H1 (cell line): ENCODE measurements at places on chromosomes 1 and 21.

- DNase-seq: no peak
These were observed 4.5 kb upstream of the EXTL1 start for GRCh38 chr1:26016953-26017545.

GRCh38 chr1:229781453-229781852 is 155.4 kb downstream of the URB2 start:
- DNase-seq: no peak

DNA sequence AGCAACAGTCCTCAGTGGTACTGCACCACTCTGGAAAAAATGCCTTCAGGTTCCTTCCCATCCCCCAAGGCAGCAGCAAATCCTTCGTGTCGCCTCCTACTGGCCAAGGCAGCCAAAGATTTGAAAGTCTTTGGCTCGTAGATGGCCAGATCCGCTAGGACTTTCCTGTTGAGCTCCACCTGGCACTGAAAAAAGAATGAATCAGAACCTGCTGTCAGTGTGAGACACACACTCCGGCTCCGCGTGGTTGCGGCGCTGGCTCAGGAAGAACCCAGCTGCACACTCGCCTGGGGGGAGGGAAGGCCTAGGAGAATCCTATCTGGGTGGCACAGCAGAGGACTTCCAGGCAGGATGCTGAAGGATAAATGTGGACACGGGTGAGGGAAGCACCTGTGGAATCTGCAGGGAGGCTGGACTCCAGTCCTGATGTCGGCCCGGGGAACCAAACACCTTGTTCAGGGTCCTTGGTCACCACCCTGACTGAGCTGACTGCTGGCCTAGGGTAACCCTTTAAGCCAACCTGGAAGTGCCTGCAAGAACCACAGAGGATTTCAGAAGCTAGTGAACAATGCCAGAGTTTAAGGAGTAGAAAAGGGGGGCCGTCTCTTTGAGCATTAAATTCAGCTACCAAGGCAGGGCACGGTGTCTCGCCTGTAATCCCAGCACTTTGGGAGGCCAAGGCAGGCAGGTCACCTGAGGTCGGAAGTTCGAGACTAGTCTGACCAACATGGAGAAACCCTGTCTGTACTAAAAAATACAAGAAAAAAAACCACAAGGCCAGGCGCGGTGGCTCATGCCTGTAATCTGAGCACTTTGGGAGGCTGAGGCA is 3.2 kb upstream of the CCNL2 start:
- DNase-seq: peak; percentile 77

GRCh38 chr1:212916481-212917133 is 33.7 kb upstream of the VASH2 start:
- no peak for DNase-seq

GRCh38 chr1:12316331-12316730 is 86.5 kb downstream of the VPS13D start:
- no peak for DNase-seq

DNA sequence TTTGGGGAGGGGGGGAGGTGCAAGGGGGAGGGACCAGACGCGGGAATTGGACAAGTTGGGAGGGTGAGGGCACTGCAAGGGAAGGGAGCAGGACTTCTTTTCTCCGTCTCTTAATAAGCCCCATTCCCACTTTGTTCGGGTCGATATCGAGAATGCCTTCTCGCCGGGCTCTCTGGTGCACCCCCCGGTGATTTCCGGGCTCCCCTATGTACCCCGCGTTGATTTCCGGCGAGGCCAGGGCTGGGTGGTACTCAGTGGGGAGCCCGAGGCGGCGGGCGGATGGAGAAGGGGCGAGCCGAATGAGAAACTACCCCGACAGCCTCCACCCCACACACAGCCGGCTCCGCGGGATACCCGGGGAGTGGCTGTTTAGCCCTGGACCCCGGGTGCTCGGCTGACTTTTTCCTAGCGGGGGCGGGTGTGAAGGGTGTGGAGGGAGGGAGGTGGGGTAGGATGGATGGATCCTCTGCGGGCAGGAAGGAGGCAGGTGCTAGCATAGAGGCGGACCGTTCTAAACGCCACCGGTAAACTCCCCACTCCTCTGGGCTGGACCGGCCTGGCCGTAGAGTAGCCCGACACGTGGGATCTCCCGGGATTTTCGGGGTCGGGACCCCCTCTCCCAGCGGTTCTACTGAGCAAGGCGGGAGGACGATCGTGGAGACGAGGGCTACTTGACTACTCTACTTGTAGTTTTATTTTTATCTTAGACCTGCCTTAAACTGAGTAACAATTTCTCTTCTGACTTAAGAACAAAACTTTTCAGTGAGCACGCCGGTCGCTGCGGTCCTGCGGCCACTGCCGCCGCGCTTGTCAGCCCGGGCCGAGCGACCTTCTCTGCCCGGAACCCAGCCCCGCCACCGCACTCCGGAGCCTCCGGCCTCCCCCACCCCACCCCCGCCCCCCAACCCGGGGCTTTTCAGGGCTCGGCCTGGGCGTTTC is 1.0 kb downstream of the RNF220 start:
- no peak for DNase-seq

DNA sequence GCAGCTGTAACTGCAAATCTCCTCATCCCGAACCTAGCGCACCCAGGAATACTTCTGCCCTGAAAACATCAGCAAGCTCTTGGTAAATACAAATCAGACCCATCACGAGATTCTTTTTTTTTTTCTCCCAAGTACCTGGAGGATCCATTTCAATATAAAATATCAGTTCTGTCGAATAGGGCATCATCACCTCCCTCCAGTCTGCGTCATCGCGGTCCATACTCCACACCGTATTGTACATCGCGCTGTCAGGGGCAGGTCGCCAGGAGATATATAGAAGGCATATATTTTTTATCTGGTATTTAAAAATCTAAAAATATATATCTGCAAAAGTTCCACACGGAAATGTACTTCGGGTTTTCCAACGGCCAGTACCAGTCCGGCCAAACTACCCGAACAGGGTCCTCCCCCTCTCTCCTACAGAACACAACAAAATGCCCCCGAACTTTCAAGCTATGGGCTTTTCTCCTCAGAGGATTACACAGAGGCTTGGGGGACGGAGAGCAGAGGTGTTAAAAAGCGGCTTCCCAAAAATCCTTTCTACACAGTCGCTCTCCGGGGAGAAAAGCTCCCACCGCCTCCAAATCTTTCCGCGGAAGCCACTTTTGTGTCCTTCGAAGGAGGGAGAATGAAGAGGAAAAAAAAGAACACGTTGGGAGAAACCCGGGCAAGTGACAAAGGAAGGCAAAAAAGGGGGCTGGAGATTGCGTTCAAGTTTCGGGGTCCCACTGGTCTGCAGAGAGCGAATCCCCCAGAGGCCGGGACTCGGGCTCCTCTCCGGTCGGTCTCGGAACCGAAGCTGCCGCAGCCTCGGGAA is 509 bp downstream of the PIK3R3 start:
- DNase-seq: no peak

DNA sequence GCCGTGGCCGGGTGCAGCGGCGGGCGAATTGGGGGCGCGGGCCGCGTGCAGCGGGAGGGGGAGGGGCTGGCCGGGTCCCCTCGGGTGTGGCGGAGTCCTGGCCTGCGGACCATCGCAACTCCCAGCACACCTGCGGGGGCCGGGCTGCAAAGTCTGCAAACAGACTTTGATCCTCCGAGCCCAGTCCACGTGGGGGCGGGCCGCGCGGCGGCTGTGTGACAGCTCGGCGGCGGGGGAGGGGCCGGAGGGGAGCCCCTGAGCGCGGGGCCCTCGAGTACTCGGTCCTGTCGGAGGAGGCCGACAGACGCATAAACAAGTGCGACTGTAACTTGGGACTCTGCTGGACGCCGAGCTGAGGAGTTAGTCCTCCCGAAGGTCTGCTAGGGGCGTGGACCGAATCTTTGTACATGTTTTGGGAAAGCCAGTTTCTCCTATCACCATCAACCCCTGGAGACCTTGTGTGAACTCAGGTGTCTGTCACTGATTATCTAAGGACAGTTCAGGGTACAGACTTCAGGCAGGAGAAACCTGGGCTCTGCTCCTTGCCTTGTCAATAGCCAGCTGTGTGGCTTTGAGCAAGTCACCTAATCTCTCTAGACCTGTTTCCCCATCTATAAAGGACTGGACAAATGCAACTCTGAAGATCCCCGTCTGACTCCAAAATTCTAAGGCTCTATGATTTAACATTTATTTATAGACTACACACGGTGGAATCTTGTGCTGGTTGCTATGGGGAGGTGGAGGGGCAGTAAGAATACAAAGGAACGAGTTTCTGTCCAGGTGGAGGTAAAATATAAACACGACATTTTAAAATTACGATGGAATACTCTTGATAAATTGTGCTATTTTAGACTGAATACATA is 710 bp upstream of the SLC30A1 start:
- peak; percentile 21 for DNase-seq

- no peak for DNase-seq
These were observed 19.9 kb downstream of the SGIP1 start for GRCh38 chr1:66553846-66554245.

- no peak for DNase-seq
These were observed 4.9 kb upstream of the S100A8 start for GRCh38 chr1:153395776-153396175.

- DNase-seq: no peak
These were observed 27.1 kb upstream of the SNX27 start for GRCh38 chr1:151584780-151585179.

GRCh38 chr1:18701183-18701582 is 70.5 kb downstream of the PAX7 start:
- no peak for DNase-seq

DNA sequence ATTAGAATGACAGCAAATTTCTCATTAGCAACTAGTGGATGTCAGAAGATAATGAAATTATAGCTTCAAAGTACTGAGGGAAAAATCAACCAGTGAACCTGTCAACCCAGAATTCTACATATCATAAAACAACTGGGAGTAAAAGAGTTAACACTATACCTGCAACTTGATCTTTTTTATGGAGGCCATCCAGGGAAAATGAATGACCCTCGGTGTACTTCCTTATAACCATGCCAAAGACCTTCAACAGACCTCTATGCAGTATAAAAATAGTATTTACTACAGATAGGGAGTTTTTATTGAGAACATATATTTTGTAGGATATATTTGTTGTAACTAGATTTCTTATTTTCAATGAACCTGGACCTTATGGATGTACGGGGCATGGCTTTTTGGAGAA is 392.5 kb upstream of the ZRANB2 start:
- no peak for DNase-seq

DNA sequence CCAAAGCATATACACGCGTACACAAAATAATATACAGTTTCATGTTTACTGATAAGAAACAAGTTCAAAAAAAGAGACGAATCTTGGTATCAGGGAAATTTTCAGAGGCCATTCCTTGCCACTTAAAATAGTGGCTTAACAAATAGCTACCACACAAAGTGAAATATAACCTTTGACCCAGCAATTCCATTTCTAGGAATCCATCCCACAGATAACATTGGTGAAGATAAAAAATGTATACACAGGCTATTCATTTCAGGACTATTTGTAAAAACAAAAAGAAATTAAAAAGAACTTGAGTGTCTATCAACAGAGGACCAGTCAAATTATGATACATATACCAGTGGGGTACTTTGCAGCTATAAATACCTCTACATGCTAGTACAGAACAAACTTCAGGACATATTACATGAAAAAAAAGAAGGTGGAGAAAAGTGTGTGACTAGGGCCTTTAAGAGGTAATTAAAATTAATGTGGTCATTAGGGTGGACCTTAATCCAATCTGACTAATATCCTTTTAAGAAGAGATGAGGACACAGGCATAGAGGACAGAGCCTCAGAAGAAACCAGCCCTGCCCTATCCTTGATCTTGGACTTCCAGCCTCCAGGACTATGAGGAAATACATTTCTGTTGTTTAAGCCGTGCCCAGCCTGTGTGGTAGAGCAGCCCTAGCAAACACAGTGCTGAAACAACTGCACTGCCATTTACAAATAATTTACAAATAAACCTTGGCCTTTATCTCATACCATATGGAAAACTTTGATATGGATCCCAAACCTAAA is 7.8 kb downstream of the UBE2G2 start:
- no peak for DNase-seq

GRCh38 chr1:64834734-64835133 is 89.9 kb downstream of the RAVER2 start:
- no peak for DNase-seq

DNA sequence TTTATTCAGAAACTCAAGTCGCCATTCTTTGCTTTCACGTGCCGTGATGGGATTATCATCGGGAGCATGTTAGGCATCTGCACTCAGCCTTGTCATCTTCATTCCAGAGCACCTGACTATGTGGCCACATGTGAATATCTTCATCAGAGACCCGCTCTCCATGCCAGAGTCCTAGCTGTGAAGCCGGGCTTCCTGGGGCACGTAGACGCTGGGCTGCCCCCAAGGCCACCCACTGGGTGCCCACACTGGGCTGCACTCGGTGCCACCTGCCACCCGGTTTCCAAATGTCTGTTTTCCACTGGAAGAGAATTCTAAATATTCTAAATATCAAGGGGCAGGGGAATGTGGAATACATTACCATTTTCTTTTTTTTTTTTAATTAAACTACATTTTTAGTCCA is 43.8 kb downstream of the SLC37A1 start:
- no peak for DNase-seq

GRCh38 chr1:230398856-230399255 is 27.3 kb downstream of the PGBD5 start:
- DNase-seq: no peak

DNA sequence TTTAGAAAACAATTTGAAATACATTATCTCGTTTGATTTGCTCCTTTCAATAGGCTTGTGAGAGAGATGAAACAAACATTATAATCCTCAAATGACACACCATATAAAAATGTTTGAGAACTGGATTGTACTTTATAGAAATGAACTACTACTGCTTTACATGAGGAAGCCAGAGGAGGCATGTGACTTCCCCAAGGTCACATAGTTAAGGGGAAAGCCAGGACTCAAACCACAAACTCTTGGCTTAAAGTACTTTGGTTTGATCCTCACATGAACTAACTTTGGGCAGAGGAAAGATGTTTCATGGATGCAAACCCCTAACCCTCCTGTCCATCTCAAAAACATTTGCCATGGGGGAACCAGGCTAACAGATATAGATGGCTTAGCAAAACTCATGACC is 4.7 kb downstream of the ARHGEF11 start:
- DNase-seq: no peak

GRCh38 chr1:53583021-53583867 is 124.0 kb downstream of the DMRTB1 start:
- DNase-seq: no peak

DNA sequence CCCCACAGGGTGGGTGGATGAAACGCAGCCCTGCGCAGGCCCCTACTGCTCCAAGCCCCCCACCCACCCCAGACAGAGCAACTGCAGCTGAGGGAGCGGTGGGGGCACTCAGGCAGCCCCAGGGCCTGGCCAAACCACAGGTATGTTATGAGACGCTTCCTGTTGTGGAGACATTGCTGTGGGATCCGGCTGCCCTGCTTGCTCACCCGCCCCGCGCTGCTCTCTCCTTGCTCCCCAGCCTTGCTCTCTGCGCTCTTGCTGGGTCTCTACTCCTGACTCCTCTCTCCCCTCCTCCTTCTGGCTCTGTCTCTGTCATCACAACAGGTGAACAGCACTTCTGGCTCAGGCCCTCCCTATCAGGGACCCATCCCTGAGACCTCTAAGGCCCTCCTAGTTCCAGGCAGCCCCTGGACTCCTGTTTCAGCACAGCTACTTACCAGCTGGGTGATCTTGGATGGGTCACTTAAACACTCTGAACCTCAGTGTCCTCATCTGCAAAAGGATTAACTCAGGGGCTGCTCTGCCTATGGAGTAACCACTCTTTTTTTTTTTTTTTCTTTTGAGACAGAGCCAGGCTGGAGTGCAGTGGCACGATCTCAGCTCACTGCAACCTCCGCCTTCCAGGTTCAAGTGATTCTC is 15.9 kb downstream of the COL8A2 start:
- no peak for DNase-seq
